ENCODE measurements at places on chromosomes 7 and 10.
A peak's percentile ranks its signal among the peaks of the same experiment; 100 is the strongest.

GRCh38 chr10:26217396-26218086 lies 967 bp downstream of the GAD2 start:
- peak; percentile 4 for DNase-seq

GRCh38 chr10:121069061-121069850 lies 218.1 kb downstream of the WDR11 start:
- no peak for DNase-seq

DNA sequence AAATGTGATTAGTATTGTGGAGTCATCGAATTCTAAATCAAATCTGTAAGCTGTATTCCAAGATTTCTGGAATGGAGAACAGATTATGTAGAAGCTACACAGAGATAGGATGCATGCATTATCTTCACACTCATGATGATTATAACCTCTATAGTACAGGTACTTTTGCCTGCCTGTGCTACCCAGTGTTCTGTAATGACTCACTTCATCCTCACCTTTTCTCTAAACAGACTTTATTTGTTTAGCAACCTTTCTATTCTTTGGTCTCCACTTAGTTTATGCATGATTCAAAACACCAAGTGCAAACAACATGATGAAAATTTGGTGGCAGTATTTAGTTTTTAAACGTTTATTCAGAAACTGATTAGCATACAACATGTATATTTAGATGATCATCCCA lies 68.4 kb upstream of the PRPS1L1 start:
- no peak for DNase-seq

- peak; percentile 73 for DNase-seq
These were observed 433.6 kb upstream of the GALNT17 start for GRCh38 chr7:70698219-70698832.

DNA sequence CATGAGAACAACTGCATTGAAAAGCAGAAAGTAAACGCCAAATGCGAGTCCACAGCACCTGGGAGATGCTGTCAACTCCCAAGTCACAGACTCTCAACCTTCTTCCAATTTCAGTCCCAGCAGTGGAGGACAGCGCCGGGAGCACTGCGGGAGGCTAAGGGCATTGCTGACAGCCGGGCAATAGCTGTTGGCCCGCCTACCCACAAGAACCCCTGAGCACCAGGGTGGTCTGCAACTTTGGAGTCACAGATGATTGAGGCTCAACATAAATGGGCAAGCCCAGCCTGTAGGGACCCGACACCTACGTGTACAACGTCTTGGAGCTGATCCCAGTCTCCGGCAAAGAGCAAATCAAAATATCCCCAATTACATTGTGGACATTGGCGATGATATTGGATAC lies 262.9 kb downstream of the TCERG1L start:
- DNase-seq: no peak
